Thyroid gland (tissue), 4 donors: ENCODE measurements at places on chromosomes 13 and 19. TPM values are rescaled to one million over a fixed set of nuclear protein-coding genes. Genes with fewer than 3 reads are reported as not detected.

Gene KANK3
- total RNA-seq, result 38.8 TPM

- no peak for DNase-seq
Observed at GRCh38 chr13:22062478-22063205, 391.8 kb downstream of the FGF9 start.

DNA sequence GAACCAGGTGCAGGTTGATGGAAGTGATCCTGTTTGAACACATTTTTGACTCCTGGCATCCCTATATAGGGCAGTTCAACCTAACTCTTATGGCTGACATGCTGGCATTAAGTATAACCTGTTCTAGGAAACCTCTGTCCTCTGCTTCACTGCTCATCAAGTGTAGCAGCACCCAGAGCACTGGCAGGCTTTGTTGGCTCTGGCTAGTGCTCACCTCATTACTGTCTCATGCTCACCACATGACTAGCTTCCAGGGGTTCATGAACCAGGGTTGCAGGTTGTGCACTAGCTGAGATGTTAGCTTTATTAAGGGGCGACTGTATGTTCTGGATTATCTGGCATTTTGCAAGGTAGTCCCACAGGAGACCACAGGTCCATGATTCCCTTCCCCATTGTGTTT lies 63.6 kb downstream of the B3GLCT start:
- peak; percentile 48 for DNase-seq

Gene SIGLEC7
- total RNA-seq, result 1.0 TPM

- no peak for DNase-seq
Observed at GRCh38 chr13:99258946-99259345, 767 bp upstream of the GPR18 start.

Gene PGLYRP1
- not detected for total RNA-seq

GRCh38 chr13:60642552-60642951 lies 245.5 kb downstream of the TDRD3 start:
- DNase-seq, result no peak

DNA sequence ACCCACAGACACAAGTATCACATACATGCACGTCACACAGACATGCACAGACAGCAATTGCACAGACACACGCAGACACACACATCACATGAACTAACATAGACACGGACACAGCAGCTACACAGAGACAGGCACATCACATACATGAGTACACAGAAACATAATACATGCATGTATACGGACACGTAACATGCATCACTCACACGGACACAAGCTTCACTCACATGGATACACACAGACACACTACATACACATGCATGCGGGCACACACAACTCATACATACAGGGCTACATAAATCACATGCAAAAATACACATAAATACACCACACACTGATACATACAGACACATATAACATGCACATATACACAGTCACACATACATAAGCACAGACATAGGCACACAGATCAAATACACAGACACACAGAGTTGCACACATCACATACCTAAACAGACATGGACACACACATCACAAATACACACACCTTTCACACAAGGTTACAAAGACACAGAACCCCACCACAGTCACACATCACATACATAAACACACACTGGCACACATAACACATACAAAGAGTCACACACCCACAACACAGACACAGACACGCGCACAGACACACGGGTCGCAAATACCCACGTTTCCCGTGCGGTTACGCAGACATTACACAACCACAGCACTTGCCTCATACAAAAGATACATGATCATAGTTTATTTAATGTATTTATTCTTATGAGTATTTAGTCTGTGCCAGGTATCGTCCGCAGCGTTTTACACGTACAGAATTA lies 1.1 kb upstream of the LMTK3 start:
- DNase-seq, result no peak

- no peak for DNase-seq
Observed at GRCh38 chr13:106795847-106796246, 227.9 kb upstream of the ARGLU1 start.

GRCh38 chr13:33874871-33875270 lies 56.9 kb downstream of the RFC3 start:
- no peak for DNase-seq
